Non-pigmented ciliary epithelial cell (primary cell): ENCODE measurements at places on chromosomes 4 and X.

DNA sequence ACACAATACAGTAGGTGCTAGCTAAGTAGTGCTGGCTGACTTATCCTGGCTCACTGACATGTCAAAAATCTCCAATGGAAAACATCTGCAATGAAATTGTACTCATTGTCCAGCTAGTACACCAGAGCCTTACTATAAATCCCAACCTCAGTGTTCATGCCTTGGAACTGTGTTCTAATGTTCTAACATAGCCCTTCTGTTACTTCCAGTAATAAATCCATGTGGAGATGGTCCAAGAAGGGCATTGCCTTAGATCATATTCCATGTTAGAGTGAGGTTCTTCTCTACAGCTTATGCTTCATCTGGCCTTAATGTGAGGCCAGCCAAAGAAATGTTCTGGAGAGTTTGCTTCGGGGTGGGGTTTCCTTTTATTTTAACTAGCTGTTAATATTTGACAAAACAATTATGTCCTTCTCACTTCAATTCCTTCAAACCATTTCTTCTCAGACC lies 25.1 kb downstream of the ENOX2 start:
- DNase-seq = no peak

- DNase-seq = no peak
These were observed 41.7 kb downstream of the ATP11C start for GRCh38 chrX:139890991-139891700.

GRCh38 chr4:38463268-38463958 lies 200.6 kb upstream of the KLF3 start:
- DNase-seq = no peak

GRCh38 chr4:47662975-47663374 lies 174.9 kb downstream of the CORIN start:
- no peak for DNase-seq
